ENCODE measurements at places on chromosomes 7 and 10.

GRCh38 chr7:50393547-50394252 lies 56.5 kb downstream of the FIGNL1 start:
- DNase-seq: no peak

- DNase-seq: no peak
Observed at GRCh38 chr10:92291921-92292845, 1.2 kb downstream of the MARCHF5 start.

- no peak for DNase-seq
Observed at GRCh38 chr7:48411619-48412018, 240.4 kb downstream of the ABCA13 start.

DNA sequence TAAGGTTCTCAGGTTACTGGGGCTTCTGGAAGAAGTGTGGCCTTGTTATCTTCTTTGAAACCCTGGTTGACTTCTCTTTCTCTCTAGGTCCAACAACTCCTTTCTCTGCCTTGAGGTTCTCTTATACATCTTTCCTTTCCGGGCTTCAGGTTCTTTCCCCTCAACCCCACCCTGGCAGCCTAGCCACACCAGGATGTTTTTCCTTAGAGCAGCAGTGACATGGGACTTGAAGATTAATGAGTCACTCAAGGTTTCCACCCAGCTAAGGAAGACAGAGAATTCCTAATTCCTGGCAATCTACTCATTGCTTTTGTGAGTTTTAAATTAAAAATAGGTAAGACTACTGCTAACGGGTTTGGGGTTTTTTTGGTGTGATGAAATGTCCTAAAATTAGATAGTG lies 121.8 kb upstream of the HPS1 start:
- no peak for DNase-seq

DNA sequence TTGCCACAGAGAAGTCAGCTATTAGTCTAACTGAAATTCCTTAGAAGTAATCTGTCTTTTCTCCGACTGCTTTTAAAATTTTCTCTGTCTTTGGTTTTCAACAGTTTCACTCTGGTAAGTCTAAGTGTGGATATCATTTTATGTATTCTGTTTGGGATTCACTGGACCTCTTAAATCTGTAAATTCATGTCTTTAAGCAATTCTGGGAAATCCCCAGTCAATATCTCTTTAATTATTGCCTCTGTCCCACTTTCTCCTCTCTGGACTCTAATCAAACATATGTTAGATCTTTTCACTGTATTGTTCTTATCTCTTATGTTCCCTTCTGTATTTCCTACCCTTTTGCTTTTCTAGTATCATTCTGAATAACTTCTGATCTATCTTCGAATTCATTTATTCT lies 29.9 kb downstream of the CFAP43 start:
- no peak for DNase-seq

DNA sequence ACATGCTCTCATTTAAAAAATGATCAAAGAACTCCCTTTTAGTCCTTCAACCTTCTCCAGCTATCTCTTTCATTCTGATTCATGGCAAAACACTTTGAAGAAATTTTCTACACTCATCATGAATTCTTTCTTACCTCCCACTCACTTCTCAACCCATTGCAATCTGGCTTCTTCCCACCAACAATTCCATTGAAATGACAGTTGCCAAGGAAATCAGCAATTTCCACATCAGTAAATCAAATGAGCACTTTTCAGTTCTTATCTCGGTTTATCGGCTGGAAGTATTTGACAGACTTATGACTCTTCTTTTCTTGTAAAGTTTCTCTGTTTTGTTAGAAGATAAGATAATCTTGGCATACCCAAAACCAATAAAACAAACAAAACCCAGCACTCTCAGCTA lies 99.1 kb upstream of the CACNA2D1 start:
- DNase-seq: no peak

DNA sequence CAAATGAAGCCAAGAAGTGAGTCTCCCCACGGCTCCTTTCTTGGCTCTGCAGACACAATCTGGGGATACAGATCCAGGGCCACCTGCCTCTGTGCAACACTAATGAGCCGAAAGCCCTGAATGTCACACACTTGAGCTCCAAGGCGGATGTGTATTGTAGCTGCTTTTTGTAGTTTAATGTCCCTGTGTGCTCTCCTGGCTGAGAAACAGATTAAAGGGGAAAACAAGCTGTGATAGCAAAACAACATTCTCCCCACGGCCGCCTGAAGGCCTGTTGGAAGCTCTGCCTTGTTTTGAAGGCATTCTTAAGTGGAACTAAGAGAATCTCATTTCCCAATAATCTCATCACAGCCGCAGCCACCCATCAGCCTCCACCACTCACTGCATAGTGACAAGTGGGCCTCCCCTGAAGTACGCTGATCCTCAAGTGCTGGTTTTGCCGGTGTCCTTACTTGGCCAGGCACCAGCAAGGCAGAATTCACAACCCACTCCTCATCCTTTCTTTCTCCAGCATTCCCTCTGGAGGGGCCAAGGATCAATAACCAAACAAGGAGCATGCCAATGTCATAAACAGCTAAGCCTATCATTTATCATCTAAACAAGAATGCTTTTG lies 44.4 kb upstream of the AMPH start:
- no peak for DNase-seq

- DNase-seq: no peak
Observed at GRCh38 chr10:86111902-86112545, 254.6 kb downstream of the GRID1 start.

DNA sequence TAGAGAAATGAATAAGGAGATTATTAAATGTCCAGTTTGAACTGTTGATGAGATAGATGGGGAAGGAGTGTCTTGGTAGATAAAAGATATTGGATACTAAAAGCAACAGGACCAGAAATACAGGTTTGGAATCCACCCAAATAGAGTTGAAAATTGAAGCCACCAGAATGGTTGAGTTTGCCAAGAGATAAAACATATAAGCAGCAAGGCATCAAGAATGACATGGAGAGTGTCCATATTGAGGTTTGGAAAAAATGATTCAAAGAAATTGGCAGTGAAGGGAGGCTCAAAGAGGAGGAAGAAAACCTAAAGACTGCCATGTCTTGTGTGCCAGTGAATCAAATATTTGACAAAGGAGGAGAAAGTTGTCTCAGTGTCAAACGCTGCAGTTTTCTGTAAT lies 24.2 kb downstream of the CFAP69 start:
- DNase-seq: no peak

- DNase-seq: no peak
Observed at GRCh38 chr7:127704211-127704610, 52.2 kb downstream of the SND1 start.

Measured in posterior vena cava (tissue), 2 donors.